Activated CD4-positive, alpha-beta T cell treated with anti-CD3 and anti-CD28 coated beads, Interleukin-2, amount 10 ng/mL, durations not matched to agents 7 days and 5 days (primary cell): ENCODE measurements at places on chromosomes 16 and 17.

GRCh38 chr17:31653691-31654090 lies 205.4 kb downstream of the COPRS start:
- H3K4me1 ChIP-seq, result no peaks in the 10 kb centered on the region
- DNase-seq, result no peak
- H3K27ac ChIP-seq, result no peak overlapping the region
- H3K27me3 ChIP-seq, result peaks cover 4% of the 10 kb centered on the region

DNA sequence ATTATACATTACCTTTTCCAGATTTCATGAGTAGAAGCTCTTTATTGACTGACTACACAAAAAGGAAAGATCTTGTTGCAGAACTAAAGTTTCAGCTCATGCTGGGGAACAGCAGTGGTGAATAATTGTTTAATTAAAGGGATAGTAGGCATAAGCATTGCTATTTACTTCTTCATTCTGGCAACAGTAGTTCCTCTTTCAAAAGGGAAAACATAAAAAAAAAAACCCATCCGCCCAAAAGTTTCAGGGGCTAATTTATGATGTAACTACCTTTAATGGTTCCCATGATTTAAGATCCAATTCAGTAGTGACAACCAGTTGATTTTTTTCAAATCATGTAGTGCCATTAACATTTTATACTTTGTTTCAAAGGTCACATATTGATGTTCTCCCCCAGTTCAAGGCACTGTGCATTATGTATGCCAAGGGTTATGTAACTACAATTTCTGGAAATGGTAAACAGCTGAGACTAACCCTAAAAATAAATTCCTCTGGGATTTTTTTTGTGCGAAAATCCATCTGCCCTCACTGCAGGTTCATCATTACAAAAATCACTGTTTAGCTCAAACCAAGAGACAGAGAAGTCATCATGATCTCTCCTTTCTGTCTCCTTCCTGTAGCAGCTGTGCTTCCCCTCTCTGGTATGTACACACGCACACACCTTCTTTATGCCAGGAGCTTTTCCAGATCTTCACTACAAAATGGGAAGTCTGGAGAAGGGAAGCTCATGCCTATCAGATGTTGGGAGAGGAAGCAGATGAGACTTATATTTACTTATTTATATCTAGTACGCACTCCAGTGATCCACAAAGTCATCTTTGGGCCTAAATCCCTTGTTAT lies 2.2 kb upstream of the PHLPP2 start:
- H3K27ac ChIP-seq, result no peak overlapping the region
- H3K27me3 ChIP-seq, result peaks cover 12% of the 10 kb centered on the region
- peaks cover 18% of the 10 kb centered on the region for H3K4me1 ChIP-seq

GRCh38 chr17:71679832-71680231 lies 441.0 kb upstream of the SOX9 start:
- no peaks in the 10 kb centered on the region for H3K27me3 ChIP-seq
- no peak overlapping the region for H3K4me3 ChIP-seq
- no peaks in the 10 kb centered on the region for H3K4me1 ChIP-seq
- H3K27ac ChIP-seq, result no peak overlapping the region
- no peak for DNase-seq

- H3K4me3 ChIP-seq, result no peak overlapping the region
- H3K36me3 ChIP-seq, result peaks cover 46% of the 10 kb centered on the region
- no peaks in the 10 kb centered on the region for H3K27me3 ChIP-seq
- no peak for DNase-seq
- H3K4me1 ChIP-seq, result peaks cover 43% of the 10 kb centered on the region
Measured at GRCh38 chr17:66527335-66527734, 224.9 kb downstream of the PRKCA start.

DNA sequence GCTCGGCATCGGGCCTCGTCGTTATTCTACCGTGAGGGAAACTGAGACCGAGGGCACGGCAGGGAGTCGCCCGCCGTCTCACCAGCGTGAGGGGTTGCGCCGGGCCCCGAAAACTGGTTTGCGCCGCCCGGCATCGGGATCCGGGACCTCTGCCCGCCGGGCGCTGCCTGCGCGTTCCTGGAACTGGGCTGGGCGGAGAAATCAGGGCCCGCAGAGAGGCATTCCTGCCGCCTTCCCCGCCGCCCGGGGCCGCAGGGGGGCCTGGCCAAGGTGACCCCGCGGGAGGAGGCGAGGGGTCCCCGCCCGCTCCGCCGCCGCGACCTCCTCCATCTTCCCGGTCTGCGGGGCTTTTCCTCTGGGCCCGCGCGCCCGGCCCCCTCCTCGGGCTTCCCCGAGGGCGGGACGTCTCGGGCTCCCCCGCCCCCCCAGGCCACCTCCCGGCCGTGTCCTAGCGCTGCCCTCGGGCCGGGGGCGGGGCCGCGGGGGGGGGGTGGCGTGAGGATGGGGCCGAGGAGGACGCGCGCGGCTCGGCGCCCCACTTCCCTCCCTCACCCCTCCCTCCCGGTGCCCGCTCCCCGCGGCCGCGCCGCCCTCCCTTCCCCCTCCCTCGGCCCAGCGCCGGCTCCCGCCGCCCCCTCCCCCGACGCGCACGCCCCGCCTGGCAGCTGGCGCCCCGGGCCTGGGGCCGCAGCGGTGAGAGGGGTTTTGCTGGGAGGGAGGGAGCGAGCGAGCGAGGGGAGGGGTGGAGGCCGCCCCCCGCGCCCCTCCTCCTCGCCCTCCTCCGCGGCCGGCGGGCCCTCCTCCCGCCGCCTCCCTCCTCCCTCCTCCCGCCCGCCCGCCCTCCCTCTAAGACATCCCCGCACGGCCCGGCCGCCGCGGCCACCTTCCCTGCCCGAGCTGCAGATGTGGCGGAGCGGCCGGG lies at the start of gene GLIS2:
Gene GLIS2 (plus strand): TSS at position 882 of the 922 bp plus-strand sequence. CDS start 16,214 bp downstream, outside the sequence.
- H3K36me3 ChIP-seq, result peaks cover 2% of the 10 kb centered on the region
- peaks cover 18% of the 10 kb centered on the region for H3K27me3 ChIP-seq
- H3K4me3 ChIP-seq, result peak within 1 kb of the TSS; percentile 69
- H3K4me1 ChIP-seq, result peaks cover 23% of the 10 kb centered on the region
- DNase-seq, result no peak
- H3K27ac ChIP-seq, result peak within 1 kb of the TSS; percentile 64

- H3K4me3 ChIP-seq, result no peak overlapping the region
- no peaks in the 10 kb centered on the region for H3K4me1 ChIP-seq
- no peak overlapping the region for H3K27ac ChIP-seq
- no peak for DNase-seq
- H3K27me3 ChIP-seq, result no peaks in the 10 kb centered on the region
- no peaks in the 10 kb centered on the region for H3K36me3 ChIP-seq
Measured at GRCh38 chr17:75925103-75925502, 15.7 kb downstream of the FBF1 start.

DNA sequence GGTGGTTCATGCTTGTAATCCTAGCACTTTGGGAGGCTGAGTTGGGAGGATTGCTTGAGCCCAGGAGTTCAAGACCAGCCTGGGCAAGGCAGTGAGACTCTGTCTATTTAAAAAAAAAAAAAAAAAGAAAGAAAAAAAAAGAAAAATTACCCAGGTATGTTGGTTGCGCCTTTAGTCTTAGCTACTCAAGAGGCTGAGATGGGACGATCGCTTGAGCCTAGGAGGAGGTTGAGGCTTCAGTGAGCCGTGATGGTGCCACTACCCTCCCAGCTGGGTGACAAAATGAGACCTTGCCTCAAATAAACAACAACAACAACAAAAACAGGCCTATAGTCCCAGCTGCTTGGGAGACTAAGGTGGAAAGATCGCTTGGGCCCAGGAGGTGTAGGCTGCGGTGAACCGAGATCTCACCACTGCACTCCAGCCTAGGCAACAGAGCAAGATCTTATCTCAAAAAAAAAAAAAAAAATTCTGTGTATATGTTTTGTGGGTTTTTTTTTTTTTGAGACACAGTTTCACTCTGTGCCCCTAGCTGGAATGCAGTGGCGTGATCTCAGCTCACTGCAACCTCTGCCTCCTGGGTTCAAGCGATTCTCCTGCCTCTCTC lies 12.5 kb upstream of the ANKRD40CL start:
- peak overlapping the region; percentile 81 for H3K27ac ChIP-seq
- peak; percentile 73 for DNase-seq
- H3K36me3 ChIP-seq, result no peaks in the 10 kb centered on the region
- peaks cover 28% of the 10 kb centered on the region for H3K4me1 ChIP-seq

GRCh38 chr17:40496170-40496569 lies 5.3 kb downstream of the TNS4 start:
- no peak for DNase-seq
- peaks cover 28% of the 10 kb centered on the region for H3K4me1 ChIP-seq
- H3K36me3 ChIP-seq, result peaks cover 6% of the 10 kb centered on the region
- H3K27ac ChIP-seq, result no peak overlapping the region

DNA sequence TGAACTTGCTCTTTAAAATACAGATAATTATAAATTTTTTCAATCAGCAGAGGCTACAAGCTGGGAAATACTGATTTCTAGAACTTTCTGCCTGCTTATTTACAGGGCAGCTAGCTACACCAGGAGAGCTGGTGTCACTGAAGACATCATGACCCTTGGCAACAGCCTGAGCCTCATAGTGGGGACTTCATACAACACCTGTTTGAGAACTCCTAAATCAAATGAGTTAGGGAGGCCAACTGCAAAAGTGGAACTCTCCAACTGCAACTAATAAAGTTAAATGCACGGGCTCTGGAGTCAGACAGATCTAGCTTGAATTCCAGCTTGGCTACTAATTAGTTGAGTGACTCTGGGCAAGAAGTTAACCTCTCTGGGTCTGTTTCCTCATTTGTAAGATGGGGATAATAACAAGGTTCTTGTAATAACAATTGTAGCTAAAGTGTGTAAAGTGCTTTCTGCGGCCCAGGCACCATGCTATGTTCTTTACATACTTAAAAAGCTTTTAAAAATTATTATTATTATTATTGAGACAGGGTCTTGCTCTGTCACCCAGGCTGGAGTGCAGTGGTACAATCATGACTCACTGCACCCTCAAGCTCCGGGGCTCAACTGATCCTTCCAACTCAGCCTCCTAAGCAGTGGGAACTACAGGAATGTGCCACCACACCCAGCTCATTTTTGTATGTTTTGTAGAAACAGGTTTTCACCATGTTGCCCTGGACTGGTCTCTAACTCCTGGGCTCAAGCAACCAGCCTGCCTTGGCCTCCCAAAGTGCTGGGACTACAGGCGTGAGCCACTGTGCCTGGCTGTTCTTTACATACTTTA lies 33.4 kb downstream of the VAC14 start:
- no peak overlapping the region for H3K27ac ChIP-seq
- peaks cover 17% of the 10 kb centered on the region for H3K36me3 ChIP-seq
- H3K4me3 ChIP-seq, result no peak overlapping the region
- no peaks in the 10 kb centered on the region for H3K27me3 ChIP-seq

DNA sequence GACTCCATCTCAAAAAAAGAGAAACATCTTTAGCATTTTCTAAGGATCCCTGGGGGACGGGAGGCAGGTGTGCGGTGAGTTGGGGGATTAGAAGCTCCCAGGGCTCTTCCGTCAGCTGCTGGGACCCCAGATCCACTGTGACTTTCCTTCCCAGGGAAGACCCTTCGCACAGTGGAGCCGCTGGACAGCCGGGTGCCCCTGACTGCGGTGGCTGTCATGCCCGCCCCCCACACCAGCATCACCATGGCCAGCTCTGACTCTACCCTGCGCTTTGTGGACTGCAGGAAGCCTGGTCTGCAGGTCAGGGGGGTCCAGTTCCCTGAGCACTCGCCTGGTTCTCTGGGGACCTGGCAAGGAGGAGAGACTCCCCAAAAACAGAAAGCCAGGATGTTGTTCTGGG lies 7.3 kb upstream of the SERPINF2 start:
- DNase-seq, result no peak
- H3K36me3 ChIP-seq, result peaks cover 21% of the 10 kb centered on the region
- no peak overlapping the region for H3K4me3 ChIP-seq
- peaks cover 13% of the 10 kb centered on the region for H3K4me1 ChIP-seq
- H3K27ac ChIP-seq, result no peak overlapping the region

DNA sequence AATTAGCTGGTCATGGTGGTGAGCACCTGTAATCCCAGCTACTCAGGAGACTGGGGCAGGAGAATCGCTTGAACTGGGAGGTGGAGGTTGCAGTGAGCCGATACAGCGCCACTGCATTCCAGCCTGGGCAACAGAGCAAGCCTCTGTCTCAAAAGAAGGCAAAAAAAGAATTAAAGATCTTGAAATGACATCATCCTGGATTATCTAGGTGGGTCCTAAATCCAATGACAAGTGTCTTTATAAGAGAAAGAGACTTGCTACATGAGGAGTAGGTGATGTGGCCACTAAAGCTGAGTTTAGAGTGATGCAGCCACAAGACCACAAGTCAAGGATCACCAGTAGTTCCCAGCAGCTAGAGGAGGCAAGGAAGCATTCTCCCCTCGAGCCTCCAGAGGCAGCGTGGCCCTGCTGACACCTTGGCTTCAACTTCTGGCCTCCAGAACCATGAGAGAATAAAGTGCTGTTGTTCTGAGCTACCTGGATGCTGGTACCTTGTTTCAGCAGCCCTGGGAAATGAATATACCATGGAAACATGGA lies 15.8 kb downstream of the CIITA start:
- no peak overlapping the region for H3K27ac ChIP-seq
- peaks cover 4% of the 10 kb centered on the region for H3K4me1 ChIP-seq
- H3K4me3 ChIP-seq, result no peak overlapping the region
